Naive B cell (primary cell): ENCODE measurements at places on chromosomes 16 and 17.

GRCh38 chr17:37344519-37344918, 31.3 kb upstream of the C17orf78 start:
- DNase-seq, result no peak

- no peak for DNase-seq
Measured at GRCh38 chr17:46776298-46777005, 42.0 kb downstream of the WNT3 start.

GRCh38 chr17:67685351-67685750, 32.4 kb upstream of the NOL11 start:
- DNase-seq, result no peak

DNA sequence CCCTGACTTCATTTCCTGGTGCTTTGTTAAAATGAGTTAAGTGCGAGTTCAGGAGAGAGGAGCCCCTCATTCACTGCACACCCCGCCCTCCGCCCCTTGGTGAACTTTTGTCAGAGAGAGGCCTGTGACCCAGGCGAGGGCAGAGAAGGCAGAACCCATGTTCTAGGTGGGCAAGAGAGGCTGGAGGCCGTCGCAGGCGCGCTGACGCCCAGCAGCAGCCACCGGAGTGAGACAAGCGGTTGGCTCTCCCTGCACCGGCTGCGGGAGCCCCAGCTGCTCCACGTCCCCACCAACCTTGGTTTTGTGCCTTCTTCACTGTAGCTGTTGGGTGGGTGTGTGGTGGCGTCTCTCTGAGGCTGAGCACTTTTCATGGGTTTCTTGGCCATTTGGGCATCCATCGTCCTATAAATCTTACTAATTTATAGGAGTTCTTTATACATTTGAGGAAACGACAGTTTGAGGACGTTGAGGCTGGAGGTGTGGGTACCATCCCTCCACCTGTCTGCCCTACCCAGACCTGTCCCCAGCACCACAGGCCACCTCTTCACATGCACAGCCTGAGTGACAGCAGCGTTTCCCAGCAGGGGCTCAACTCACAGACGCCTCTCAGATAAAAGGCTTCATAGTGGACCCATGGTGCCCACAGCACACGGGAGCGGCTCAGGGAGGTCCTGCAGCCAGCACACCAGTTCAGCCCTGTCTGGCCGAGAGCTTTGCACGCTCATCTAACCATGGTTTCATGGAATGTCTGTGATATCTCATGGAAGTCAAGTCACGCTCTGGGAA, 45.2 kb upstream of the CBFA2T3 start:
- no peak for DNase-seq

- no peak for DNase-seq
Measured at GRCh38 chr17:37848690-37849616, 75.3 kb upstream of the TBC1D3K start.

DNA sequence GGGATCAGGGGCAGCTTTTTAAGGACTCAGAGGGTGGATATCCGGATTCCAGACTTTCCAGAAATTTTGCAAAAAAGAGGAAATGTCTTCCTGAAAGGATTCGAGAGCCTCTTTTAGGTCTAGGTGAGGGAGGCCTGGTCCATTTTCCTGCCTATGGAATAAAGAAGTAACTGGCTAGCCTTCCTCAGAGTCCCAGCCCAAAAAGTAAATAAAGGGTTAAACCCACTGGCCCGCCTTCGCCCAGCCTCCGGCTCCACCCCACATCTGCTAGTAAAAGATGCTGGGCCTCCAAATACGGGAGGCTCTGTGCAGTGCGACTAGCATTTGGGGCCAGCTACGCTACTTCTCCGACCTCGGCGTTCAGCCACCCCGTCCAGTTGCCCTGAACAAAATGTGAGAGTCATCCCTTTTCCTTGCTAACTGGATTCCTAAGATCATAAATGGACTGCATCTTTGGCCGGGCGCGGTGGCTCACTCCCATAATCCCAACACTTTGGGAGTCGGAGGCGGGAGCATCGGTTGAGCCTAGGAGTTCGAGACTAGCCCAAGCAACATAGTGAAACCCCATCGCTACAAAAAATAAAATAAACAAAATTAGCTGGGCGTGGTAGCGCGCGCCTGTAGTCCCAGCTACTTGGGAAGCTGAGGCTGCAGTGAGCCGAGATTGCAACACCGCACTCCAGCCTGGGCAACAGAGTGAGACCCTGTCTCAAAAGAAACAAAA, 824 bp upstream of the MPP2 start:
- peak; percentile 12 for DNase-seq

DNA sequence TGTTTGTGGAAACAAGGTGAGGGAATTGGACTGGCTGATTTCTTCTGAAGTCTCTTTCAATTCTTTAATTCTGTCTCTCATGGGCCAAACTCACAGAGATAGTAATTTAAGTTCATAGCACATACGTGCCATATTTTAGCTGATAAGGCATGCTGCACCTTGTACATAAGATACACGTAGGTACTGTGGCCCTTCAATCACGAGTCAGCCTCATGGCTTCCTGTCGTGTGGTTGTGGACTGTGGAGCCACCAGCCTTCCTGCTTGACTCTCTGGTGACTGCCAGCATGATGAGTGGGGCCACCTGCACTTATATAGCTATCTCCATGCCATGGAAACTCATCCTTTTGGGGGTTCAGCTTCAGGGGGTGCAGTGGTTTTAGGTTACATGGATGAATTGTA, 25.1 kb downstream of the KSR1 start:
- DNase-seq, result no peak
